ENCODE measurements at places on chromosomes 16 and 17. TPM values are rescaled to one million over a fixed set of nuclear protein-coding genes. Genes with fewer than 3 reads are reported as not detected.

TEX14 gene
- polyA plus RNA-seq: 0.03 TPM

DNA sequence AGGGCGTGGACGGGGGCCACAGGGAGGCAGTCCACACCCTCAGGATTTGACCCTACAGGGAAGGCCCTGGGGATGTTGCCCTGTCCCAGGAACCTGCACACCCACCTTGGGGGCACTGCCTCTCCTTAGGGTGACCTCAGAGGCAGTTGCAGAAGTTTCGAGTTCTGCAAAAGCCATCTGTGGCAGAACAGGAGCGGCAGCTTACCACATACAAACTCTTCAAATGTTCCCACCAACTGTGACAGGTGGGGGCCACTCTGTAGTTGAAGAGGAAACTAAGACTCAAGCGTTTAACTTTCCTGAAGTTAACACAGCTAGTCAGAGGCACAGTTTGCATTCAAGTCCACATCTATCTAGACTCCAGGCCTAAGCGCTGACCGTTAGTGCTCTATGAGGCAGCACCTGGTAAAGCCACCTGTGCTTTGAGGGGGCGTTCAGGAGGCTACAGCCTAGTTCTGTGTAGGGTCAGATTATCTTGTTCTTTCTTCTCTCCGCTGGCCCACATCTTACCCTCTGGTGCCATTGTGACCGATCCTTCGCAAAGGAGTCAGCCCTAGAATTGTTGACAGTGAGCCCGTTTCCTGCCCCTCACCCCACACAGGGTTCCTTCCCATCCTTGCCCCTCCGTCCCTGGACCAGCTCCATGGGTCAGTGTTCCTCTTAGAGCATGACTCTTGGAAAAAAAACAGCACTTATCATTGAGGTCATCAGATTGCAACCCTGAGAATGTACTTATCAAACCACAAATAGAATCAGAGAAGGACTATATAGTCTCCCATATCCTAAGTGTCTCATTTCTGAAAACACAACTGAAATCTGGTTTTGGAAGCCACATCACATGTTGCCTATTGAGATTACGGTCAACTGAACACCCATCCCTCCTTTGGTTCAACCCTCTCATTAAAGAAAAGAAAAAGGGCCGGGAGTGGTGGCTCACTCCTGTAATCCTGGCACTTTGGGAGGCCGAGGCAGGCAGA lies 45.4 kb downstream of the CDH1 start:
- no peak for DNase-seq

- DNase-seq: no peak
Observed at GRCh38 chr16:26197707-26198106, 505.9 kb downstream of the HS3ST4 start.

DNA sequence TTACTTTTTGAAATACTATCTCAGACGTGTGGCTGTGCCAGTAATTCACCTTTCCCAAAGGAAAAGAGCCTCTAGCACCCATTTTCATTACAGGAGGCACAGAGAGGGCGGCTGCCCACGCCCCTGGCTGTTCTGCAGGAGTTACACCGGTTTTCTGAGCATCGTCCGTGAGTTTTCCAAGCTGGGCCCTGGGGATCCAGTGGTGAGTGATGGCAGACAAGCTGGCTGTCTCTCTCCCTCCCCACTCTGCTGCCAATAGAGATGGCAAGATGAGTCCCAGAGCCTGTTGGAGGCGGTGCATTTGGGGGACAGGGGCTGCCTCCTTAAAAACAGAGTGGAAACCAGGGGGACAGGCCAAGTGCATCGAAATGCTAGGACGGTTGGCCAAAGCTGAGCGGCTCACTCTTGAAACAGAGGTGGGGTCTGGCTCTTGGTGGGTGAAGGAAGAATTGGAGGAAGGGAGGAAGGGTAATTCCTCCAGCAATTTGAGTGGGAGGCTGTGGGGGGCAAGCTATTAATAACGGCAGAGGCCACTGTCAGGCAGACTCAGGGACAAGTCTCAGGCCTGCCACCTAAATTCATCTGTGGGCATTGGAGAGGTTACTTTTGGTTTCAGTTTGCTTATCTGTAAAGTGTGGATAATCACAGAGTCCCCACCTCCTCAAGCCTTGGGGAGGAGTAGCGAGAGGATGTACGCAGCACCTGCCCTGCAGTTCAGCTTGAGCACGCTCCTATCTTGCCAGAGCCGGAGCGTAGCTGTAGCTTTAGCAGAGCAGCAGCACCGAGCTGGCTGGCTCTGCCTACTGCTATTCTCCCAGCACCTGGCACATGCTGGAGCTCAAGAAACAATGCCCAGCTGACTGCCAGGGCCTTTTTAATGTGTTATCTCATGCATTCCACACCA lies 7.5 kb upstream of the NOS2 start:
- DNase-seq: no peak

C17orf107 gene
- 0.67 TPM for polyA plus RNA-seq

VAC14 gene
- polyA plus RNA-seq: 25.0 TPM

- peak; percentile 54 for DNase-seq
Observed at GRCh38 chr17:10120749-10121148, 77.7 kb downstream of the GAS7 start.

- DNase-seq: no peak
Observed at GRCh38 chr17:34024806-34025551, 230.1 kb upstream of the CCL2 start.

CLDN7 gene
- 2.3 TPM for polyA plus RNA-seq

FGF11 gene
- polyA plus RNA-seq: 0.43 TPM

DNA sequence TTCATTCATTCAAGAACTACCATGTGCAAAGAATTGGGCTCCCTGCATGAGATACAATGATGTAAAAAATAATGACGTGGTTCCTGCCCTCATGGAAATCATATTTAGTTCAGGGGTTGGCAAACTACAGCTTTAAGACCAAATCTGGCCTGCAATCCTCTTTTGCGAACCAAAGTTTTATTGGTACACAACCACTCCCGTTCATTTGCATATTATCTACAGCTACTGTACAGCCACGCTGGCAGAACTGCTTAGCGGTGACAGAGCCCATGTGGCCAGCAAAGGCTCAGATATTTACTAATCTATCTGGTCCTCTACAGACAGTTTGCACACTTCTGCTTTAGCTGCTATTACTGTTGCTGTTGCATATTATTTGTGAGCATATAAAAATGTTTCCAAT lies 167.7 kb downstream of the XYLT1 start:
- no peak for DNase-seq

GRCh38 chr16:29743475-29743826 lies 2.3 kb downstream of the C16orf54 start:
- DNase-seq: no peak

ESRP2 gene
- polyA plus RNA-seq: 0.10 TPM

DNA sequence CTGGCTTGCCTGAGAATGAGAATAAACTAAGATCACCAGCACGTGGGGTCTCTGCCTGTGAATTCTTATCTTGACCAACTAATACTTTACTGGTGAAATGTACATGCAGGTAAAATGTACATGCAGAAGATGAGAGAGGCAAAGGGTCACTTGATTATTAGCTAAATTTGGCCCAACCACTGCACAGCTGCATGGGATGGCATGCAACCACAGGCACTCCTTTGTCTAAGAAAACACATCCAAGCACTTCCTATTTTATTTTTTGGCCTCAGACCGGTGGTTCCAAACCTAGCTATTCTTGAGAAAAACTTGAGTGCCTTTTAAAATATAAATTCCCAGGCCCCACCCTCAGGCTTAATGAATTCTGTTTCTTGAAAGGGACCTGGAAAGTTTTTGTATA lies 77.9 kb downstream of the SYCE1L start:
- DNase-seq: no peak

DNA sequence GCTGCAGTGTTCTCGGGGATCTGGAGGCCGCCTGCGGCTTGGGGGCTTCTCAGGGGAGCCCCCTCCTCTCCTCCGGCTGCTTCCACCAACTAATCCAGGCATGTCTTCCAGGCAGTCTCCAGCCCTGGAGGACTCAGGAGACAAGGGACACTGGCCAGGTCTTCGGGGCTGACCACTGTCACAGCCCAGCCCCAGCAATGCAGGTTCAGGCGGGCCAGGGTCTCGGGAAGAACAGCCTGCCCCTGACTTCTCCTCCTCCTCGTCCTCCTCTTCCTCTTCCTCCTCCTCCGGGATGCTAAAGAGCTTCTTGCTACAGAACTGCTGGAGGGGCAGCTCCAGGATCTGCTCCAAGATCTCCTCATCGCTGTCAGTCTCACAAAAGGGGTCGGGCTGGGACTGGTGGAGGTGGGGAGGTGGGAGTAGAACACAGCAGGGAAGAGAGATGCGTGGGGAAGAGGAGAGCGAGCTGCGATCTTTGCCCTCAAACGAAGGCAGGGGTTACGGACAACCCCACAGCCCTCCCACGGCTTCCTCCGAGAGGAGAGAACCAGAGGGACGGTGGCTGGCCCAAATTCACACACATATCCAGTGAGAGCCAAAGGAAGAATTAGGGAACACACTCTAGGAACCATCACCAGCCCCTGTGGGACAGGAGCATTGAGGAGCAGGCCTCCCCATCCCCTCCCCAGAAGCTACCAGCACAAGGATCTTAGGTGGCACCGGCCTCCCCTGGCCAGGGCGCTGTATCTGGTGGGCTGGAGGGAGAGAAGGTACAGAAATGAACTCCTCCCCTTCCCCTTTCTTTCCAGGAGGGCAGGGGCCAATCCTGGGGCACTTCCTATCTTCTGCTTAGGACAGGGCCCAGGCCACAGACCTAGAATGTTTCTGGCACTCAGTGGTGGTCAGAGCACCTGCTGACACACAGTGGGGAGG lies 19.3 kb downstream of the TSPOAP1 start:
- no peak for DNase-seq

- no peak for DNase-seq
Observed at GRCh38 chr17:80195671-80196529, 24.2 kb downstream of the SGSH start.

LGALS9 gene
- 2.0 TPM for polyA plus RNA-seq

MYH13 gene
- polyA plus RNA-seq: not detected

DNA sequence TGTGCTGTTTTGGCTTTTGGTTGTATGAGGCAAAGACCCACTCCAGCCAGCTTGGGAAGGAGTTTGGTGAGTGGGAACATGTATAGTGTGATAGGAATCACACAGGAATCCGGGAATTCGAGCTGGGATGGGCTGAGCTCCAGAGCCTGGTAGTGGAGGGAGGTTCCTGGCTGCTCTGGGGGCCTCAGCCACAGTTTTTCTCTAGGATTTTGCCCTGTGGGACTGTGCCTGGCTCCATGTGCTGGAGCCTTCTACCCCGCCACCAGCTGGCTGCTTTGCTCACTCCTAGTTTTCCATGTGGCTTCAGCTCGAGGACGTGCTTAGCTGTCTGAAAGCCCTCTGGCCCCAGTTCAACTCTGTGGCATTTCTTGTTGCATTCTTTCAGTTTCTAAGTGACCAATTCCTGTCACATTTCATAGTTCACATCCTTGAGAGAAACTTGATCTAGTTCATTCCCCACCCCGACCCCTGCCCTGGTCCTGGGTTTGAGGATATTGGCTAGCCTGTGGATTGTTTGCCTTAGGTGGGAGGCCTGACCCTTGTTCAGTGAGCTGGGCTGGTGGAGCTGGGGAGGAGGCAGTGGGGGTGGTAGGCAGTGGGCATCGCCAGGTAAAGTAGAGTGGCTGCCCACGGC lies 5.0 kb downstream of the SEC14L1 start:
- peak; percentile 86 for DNase-seq

TNK1 gene
- polyA plus RNA-seq: 0.15 TPM

- DNase-seq: peak; percentile 58
Observed at GRCh38 chr17:27376637-27377547, 79.4 kb upstream of the KSR1 start.

GRCh38 chr17:8599351-8600011 lies 31.0 kb downstream of the MYH10 start:
- no peak for DNase-seq

DNA sequence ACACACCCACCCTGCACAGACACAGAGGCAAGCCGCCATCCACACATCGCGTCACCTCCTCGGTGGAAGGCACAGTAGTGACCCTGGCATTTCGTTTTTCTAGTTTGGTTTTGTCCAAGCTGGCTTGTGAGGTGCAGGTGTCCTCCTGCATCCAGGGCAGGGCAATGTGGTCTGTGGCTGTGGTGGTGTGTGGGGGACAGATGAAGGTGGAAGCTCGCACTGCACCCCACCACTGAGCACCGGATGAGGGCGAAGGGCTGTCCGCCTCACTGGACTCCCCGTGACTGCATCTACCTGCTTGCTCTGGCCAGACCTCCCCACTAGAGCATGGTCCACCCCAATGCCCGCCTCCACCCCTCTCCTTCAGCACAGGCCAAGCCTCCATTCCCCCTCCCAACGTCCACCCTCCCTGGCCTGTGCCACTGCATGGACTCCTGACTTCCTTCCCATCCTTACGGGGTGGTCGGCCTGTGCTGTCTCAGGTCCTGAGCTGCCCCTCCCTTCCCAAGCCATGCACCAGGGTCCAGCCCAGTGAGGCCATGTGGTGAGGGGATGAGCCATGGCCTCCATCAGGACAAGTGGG lies 78.8 kb upstream of the CBX4 start:
- no peak for DNase-seq

GRCh38 chr16:1068451-1068850 lies 4.1 kb upstream of the SSTR5 start:
- DNase-seq: no peak

DNA sequence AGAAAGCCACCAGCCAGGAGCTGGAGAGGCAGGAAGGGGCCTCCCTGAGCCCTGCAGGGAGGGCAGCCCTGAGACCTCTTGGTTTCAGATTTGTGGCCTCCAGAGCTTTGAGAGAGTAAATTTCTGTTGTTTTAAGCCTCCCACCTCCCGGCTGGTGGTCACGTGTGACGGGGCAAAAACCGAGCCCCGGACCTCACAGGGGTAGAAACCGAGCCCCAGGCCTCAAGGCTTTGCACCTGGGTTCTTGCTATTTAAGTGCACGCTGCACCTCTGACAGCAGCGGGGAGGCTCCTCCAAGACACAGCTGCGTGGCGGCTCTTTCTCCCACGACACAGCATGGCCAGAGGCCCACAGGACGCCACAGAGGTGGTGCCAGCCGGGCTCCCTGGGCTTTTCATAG lies 17.4 kb upstream of the ZC3H18 start:
- no peak for DNase-seq

OR4D1 gene
- polyA plus RNA-seq: not detected

SMPD3 gene
- polyA plus RNA-seq: 0.01 TPM

DNA sequence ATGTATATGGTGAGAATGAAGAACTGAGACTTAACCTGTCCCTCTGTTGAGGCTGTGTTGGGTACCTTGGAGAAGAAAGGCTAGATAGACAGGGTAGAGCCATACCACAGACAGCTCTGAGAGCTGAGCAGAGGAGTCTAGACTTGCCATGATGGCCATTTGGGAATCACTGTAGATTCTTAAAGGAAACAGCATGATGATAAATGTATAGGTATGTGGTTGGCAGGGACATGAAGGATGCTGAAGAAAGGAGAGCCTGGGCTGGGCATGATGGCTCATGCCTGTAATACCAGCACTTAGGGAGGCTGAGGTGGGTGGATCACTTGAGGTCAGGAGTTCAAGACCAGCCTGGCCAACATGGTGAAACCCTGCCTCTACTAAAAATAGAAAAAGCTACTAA lies 114.4 kb upstream of the HAS3 start:
- no peak for DNase-seq

OR1G1 gene
- not detected for polyA plus RNA-seq
